Cardiac septum (tissue), 1 donor: ENCODE measurements at places on chromosomes 12 and 14. TPM values are rescaled to one million over a fixed set of nuclear protein-coding genes. Genes with fewer than 3 reads are reported as not detected.

The FAM186B gene
- 0.48 TPM for total RNA-seq

The CNTN1 gene
- 0.27 TPM for total RNA-seq

DNA sequence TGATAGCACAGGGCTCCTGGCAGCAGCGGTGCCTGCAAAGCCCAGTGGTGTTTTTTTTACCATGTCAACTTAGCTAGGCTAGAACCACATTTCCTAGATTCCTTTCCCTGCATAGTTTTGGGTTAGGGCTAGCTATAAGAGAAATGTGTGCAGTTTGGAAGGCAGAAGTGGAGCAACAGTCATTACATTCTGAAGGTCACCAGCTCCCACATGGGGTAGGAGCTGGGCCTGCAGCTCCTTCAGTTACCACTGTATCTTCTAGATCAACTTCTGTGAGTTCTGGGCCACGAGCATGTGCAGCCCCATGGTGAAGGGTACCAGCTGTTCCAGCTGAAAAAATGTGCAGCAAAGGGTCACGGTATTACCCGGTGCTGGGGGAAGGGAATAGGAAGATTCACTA, 2.3 kb upstream of the SLC25A3 start:
- no peak for DNase-seq

The PZP gene
- total RNA-seq = 0.46 TPM

GRCh38 chr12:70571705-70572268, 65.4 kb downstream of the PTPRB start:
- no peak for DNase-seq

- no peak for DNase-seq
Measured at GRCh38 chr14:71497645-71498086, 434.6 kb upstream of the RGS6 start.

The PTCSC3 gene
- total RNA-seq = not detected

DNA sequence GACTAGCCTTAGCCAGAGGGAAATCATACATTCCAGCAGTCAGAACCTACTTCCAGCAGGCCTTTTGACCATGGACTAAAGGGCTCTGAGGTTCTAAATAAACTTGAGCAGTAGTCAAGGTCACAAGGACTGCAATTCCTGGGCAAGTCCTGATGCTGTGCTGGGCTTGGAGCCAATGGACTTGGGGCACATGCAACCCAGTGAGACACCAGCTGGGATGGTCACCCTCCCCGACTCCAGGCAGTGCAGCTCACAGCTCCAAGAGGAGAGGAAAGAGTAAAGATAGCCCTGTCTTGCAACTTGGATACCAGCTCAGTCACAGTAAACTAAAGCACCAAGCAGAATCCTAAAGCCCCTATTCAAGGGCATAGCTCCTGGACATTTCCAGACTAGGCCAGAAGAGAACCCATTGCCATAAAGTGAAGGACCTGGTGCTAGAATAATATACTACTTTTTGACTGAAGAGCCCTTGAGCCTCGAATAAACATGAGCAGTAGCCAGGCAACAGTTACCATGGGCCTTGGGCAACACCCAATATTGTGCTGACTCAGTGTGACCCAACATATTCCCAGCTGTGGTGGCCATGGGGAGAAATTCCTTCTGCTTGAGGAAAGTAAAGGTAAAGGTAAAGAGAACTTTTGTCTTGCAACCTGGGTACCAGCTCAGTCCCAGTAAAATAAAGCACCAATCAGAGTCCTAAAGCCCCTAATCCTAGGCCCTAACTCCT, 226.2 kb upstream of the CLEC14A start:
- DNase-seq = no peak

The RNF212B gene
- total RNA-seq = not detected

- no peak for DNase-seq
Measured at GRCh38 chr12:24172773-24173066, 223.2 kb upstream of the SOX5 start.

The SLC24A4 gene
- total RNA-seq = not detected

GRCh38 chr14:29461101-29461500, 466.5 kb downstream of the PRKD1 start:
- no peak for DNase-seq
